ENCODE measurements at places on chromosomes 1 and 21.
A peak's percentile ranks its signal among the peaks of the same experiment; 100 is the strongest.

DNA sequence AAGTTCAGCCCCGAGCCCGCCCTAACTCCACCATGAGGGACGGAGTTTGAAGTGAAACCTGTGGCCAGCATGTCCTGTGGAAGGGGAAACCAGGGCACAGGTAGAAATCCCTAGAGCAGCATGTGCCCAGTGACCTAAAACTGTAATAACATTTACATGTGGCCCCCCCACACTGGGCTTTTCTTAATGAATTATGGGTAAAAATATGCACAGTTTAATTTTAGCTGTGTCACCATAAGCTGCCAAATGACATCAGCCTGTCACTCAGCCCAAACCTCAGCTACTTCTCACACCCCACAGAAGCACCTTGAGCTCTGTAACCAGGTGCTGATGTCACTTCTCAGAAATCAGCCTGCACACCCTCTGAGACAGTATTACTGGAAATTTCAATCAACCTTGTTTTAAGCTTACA is 50.0 kb upstream of the SLC19A1 start:
- DNase-seq: no peak

GRCh38 chr1:92365378-92366039 is 66.7 kb downstream of the RPAP2 start:
- DNase-seq: no peak

DNA sequence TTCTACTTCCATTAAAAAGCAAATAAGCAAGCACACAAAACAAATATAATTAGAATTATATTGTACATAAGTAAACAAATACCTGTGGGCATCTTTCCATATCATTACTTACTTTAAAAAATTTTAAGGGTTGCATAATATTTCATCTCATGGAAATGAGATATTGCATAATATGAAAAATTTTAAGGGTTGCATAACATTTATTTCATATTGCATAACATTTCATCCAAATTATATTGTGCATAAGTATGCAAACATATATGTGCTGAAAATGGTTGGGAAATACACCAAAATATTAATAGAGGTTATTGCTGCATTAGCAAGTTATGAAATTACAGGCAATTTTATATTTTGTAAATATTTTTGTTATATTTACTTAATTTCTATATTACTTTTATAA is 213.7 kb downstream of the KCNH1 start:
- no peak for DNase-seq

DNA sequence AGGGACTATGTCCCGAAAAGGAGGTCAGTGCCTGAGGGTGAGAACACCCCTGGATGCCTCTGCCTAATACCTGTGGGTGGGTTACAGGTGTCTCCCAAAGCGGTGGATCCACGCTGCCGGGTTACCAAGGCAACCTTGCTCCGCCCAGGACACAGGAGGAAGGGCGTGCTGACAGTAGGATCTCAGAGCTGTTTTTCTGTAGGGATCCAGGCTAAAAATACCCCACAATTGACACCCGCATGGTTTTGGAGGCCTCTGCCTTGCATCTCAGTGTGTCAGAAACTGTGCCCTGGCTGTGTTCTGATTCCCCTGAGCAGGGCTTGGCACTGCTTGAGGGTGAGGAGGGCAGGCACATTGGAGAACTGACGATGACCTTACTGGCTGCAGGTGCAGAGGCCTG is 118.0 kb downstream of the IER5 start:
- DNase-seq: no peak

- no peak for DNase-seq
Measured at GRCh38 chr21:39538453-39539042, 74.2 kb upstream of the B3GALT5 start.

DNA sequence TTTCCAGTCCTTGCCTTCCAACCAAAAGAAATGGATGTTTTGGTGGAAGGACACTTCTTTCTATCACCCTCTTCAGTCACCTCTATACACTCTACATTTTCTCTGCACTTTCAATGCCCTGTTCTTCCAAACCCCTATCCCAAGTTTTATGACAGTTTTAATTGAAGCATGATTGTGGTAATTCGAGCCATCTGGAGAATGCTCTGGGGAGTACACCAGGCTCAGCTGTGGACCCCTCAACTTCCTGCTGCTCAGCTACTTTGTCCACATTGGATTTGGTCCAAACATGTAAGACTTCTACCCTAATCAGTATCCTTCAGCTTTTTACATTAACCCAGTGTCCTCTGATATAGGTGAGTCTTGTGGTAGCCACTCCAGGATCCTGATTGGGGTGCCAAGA is 129.6 kb downstream of the SYT2 start:
- DNase-seq: no peak

- no peak for DNase-seq
Measured at GRCh38 chr1:54081306-54082270, 28.2 kb downstream of the TCEANC2 start.

- peak; percentile 76 for DNase-seq
Measured at GRCh38 chr1:14113841-14114567, 414.0 kb downstream of the PRDM2 start.

All from hippocampal formation (tissue), 2 donors.